ENCODE measurements at places on chromosomes 2 and 18.

GRCh38 chr2:94980406-94980805, 45.1 kb upstream of the MAL start:
- no peak for DNase-seq

DNA sequence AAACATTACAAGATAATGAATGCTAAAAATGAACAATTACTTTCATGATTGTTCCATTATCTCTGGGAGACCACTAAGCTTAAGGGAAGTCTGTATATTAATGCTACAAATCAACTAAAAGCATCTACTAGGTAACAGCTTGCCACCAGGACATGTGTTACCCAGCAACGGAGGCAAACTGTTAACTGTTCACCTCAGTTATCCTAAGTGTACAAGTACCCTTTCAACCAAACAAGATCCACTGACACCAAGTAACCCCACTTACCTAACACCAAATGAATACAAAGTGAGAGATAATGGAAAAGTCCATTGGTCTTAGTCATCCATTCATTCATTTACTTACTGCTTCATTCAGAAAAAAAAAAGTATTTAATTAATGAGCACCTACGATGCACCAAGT, 54.7 kb upstream of the KIDINS220 start:
- DNase-seq, result no peak

GRCh38 chr18:79587226-79587741, 92.3 kb upstream of the CTDP1 start:
- no peak for DNase-seq

DNA sequence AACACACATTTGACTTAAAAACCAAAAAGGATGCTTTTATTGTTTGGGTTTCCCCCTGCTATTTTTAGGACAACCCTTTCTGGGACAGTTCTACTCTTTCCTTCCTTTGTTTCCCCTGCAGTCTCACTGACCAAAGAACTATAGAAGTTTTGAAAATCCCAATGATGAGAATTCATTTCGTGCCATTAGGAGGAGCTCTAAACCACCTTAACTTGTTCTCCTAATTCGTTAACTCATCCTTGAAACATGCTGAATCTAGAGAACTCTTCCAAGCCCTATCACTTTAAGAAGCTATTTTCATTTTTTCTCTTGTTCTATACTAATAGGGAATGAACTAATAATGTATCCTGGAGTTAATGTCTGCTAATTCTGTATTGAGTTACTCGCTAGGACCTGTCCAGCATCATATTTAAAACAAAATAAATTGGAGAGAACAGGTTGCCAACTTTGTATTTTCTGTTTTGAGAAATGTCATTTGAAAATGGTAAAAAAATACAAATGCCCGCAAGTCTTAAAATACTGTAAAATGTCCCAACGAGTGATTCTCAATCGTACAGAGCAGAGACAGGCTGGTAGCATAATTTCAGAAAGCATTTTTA, 62.9 kb downstream of the AFTPH start:
- peak; percentile 35 for DNase-seq

GRCh38 chr18:24600076-24600654, 139.7 kb downstream of the HRH4 start:
- DNase-seq, result peak; percentile 56

DNA sequence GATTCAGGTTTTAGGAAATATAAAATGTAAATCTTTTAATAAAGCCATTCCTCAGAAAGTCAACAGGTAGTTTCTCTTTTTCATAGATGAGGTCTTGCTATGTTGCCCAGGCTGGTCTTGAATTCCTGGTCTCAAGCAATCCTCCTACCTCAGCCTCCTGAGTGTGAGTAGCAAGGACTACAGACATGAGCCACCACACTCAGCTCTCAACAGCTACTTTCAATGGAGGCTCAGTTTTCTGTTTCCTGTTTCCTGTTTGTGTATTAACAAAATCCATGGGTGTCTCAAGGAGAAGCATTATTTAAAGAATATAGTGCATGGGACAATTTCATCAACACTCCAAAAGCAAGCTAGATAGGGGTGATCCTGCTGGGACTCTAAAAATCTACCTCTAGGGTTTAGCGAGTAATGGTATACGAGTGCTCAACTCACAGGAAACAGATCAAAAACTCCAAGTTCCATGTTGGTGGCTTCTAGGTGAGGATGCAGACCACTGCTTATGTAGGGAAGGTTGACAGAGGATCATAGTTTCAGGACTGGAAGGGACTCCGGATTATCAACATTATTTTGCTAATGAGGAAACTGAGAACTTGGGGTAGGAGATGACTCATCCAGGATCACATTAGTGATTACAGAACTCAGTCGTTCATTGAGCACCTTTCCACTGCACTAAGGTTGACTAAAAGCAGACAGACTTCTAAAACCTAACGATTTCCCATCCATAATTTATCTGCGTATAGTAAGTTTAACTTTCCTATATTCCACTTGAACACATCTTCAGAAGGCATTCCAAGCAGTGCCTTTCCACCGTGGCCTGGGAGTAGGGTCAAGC, 61.7 kb upstream of the WIPF1 start:
- DNase-seq, result no peak

DNA sequence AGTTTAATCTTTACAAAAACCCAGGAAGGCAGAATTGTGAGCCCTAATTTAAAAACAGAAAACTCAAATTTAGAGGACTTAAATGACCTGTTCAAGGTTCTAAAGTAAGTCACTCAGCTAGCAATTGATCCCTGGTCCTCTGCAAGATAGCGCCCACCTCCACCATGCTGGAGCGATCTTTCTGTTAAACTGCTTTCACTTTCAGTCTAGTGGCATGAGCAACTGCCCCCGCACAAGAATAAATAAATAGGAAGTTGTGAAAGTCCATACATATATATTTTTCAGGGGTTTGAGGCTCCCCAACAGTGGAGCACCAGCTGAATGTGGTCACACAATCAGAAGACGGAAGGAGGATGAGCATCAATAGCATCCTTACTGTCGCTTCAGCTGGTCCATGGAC, 217.9 kb downstream of the NAPG start:
- DNase-seq, result no peak

GRCh38 chr2:62968168-62968567, 82.5 kb upstream of the OTX1 start:
- DNase-seq, result no peak

DNA sequence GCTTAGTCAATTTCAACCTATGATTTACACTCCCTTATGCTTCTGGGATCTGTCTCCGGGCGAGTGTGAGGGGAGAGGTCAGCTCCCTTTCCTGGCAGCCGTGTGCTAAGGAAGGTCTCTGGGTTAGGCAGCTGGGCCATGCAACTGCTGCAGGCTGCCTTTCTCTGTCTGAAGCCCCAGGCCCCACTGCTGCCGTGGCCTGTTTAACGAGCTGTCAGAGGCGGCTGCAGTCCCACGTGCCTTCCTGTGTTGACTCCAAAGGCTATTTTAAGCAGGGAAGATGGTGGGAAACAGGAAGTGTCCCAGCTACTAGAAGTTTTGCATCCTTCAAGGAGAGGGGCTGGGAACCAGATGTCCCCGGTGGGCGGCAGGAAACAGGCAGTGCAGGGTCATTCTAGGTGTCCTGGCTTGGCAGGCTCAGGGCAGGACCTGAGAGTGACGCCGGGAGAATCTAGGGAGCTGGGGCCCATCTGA, 186.4 kb downstream of the TNS1 start:
- DNase-seq, result no peak

GRCh38 chr2:102114290-102114721, 28.2 kb upstream of the IL1R1 start:
- DNase-seq, result no peak

- DNase-seq, result no peak
Measured at GRCh38 chr2:65137197-65137775, 7.4 kb upstream of the RAB1A start.

DNA sequence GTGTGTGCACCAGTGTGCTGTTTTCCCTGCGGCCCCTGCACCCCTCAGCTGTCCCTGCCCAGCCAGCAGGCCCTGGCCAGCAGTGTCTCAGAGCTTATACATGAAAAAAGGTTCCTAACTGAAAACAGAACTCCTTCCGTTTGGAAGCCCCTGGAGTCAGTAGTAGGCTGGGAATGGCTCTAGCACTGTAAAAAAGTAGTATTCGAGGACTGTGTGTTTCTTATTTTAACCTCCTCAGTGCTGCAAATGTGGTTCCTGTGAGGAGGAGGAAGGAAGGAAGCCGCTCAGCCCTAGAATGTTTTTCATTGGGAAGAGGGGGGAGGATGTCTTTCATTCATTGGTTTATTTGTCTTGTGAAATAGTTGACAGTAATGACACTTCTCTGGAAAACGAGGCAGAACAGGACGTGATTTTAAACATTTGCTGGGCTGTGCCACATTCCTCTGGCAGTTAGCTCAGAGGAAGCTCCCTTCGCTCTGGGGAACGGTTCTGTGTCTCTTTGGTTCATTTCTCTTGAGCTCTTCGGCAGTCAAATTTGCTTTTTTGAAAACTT, 103.5 kb downstream of the SPTBN1 start:
- no peak for DNase-seq

DNA sequence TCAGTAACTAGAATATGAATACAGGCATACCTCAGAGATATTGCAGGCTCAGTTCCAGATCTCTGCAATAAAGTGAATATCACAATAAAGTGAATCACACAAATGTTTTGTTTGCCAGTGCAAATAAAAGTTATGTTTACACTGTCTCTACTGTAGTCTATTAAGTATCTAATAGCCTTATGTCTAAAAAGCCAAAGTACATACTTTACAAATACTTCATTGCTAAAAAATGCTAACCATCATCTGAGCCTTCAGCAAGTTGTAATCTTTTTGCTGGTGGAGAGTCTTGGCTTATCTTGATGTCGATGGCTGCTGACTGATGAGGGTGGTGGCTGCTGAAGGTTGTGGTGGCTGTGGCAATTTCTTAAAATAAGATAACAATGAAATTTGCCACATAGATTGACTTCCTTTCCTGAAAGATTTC, 159.4 kb downstream of the MYO1B start:
- DNase-seq, result no peak

DNA sequence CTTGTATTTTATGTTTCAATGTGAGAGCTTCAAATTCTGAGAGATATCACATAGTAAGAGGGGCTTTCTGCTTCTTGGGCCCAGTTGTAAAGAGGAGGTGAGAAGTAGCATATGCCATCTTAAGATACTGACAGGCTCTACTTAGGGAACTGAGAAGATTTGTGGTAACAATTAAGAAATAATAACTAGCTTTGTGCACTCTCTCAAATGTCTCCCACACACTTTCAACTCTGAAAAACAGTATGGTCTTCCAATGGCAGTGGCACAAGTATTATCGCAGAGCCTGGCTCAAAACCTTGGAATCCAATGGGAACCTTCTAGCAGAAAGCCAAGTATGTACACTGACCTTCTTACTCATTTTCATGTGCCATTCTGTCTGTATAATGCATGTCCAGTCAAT, 80.3 kb upstream of the FAM237A start:
- no peak for DNase-seq

- DNase-seq, result no peak
Measured at GRCh38 chr2:98821629-98822135, 90.8 kb upstream of the MGAT4A start.

DNA sequence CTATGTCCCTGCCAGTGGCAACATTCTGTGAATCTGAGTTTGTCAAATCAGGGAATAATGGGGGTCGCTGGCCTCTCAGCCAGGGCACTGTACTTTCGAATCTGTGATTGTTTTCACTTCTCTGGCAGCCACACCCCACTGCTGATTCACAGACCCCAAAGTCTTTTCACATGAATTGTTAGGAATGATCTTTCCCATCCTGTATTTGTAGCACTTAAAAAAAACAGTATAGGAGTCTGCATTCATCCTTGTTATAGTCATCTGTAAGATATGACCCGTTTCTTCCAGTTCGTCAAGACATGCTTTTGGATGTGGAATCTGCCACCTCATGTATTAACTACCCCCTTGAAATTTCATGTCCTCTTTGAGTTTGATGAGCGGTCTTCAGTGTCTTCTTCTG, 928 bp downstream of the NAGK start:
- no peak for DNase-seq

GRCh38 chr18:21074336-21075323, 37.0 kb downstream of the ROCK1 start:
- DNase-seq, result no peak

GRCh38 chr2:39779927-39780326, 869 bp upstream of the THUMPD2 start:
- no peak for DNase-seq

- no peak for DNase-seq
Measured at GRCh38 chr2:28021898-28022297, 131.4 kb downstream of the BABAM2 start.

DNA sequence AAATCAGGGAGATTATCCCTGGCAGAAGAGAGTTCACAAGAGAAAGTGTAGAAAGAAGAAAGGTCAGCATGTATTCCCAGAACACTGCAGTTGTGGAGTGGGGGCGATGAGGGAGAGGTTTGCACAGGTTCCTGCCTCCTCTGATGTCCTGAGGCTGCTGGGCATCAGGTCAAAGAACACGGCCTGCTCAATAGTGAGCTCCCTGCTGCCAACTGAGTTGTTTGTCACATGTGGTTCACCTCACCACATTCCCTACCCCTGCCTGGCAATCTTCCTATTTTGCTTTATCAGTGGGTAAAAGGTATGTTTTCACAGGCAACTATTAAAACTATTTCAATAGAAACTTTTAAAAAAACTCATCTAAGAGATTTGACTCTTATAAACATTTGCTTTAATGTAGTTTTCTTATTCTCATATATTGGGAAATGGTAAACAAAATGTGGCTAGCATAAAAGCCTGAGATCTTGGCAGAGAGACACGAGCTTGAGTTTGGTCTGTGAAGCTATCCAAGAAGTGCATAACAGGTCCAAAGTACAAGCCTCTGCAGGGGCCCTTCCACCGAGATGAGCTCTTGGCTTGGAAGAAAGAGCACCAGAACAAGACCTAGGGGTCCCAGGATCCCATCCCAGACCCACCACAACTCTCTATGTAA, 123.9 kb upstream of the SRD5A2 start:
- DNase-seq, result no peak

GRCh38 chr18:41226186-41226585, 728.8 kb upstream of the PIK3C3 start:
- no peak for DNase-seq

- no peak for DNase-seq
Measured at GRCh38 chr2:132757002-132757589, 87.1 kb upstream of the LYPD1 start.

DNA sequence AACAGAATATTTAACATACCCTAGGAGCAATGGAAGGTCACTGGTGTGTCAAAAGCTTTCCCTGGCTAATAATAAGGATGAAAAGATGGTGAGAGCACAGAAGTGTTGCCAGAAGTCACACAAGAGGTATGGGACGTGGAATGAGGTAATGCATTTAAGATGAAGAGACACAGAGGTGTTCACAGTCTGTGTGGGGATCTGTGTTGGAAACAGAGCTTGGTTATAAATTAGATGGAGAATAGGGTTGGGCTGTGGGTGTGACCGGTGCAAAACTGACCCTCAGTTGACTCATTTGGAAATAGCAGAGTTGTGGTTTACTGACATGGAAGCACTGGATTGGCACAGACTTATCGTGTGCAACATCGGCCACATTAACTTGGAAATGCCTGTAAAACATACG, 372.5 kb downstream of the SATB2 start:
- no peak for DNase-seq

DNA sequence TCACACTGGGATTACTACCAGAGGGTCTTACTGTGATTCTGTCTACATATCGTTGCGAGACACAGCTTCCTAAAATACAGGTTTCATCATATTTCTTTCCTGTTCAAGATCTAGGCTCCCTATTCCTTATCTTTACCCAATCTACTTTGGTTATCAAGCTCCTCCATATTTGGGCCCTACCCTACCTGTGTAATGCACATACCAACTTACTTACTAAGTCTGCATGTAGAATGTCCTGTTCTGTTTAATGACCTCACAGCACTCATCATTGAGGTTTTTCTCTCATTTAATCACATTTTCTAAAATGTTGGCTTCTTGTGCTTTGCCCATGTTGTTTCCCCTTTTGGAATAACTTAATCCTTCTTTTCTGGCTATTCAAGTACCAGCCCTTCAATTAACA, 551.1 kb downstream of the ZEB2 start:
- DNase-seq, result no peak

- DNase-seq, result no peak
Measured at GRCh38 chr2:223967981-223968380, 10.7 kb downstream of the MRPL44 start.
